ENCODE measurements at places on chromosomes 2 and 18.
A peak's percentile ranks its signal among the peaks of the same experiment; 100 is the strongest.

DNA sequence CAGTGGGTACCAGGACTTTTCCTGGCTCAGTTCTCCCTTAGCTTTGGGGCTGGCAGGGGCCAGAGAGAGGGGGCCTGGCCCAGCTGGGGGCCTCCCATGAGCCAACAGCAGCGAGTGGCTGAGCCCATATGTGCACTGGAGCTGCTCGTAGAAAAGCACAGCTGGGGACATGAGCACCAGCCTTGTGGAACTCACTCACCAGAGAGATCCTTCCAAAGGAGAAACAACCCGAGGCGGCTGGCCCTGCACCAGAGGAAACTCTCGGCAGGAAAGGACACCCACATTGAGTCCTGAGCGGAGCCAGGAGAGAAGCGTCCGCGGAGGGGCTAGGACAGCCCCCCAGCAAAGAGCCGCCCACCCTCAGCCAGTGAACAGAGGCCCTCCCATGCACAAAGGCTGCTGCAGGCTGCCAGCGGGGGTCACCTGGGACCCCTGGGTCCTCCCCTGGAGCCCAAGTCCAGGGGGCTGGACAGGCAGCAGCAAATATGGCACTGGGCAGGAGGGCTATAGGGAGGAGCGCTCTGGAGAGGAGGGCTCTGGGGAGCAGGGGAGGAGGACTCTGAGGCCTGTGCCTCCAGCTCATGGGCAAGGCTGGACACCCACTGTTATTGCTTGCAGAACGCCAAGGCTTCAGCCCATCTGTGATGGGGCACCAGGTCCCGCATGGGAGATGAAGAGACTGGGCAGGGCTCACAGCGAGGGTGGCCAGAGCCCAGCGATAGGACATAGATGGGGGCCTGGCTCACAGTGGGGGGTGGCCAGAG is 42.1 kb upstream of the SNED1 start:
- no peak for DNase-seq

DNA sequence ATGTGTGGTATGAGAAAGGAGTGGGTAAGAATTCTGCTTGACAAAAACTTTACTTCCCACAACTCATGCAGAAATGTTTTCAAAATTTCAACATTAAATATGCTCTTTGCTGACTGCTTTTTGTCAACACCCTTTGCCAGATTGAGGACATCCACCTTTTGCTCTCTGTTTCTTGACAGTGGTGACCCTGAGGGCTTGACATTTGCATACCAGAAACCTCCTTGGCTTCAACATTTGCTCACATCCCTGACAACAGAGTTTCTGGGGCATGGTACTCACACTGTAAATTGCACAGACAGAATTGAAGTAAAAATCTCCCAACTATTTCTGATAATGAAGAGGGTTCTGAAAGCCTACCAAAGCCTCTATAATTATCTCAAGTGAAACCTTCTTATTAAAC is 95.7 kb downstream of the RND3 start:
- DNase-seq: no peak

DNA sequence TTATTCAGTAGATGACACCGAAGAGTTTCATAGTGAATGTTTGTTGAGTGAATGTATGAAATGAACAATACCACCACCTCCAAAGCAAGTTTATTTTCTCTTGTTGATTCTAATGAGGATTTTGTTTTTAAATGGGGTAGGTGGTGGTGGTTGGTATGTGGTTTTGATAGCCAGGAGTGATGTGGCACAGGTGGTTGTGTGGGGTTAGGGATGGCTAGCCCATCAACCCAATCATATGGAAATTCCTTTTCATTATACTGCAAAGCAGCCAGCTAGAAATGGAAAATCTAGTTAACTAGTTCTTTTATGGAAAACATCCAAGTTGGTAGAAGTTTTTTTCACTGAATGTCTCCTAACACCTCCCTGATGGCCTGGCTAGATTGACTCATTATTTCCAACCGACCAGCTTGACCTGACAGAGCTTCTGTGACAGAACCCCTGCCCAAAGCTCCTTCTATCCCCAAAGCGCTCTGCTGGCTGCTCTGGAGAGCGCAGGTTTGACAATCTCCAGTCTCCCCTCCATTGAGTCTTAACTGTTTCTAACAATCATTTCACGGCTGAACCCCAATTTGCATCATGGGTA is 376.9 kb downstream of the MTX2 start:
- DNase-seq: no peak

DNA sequence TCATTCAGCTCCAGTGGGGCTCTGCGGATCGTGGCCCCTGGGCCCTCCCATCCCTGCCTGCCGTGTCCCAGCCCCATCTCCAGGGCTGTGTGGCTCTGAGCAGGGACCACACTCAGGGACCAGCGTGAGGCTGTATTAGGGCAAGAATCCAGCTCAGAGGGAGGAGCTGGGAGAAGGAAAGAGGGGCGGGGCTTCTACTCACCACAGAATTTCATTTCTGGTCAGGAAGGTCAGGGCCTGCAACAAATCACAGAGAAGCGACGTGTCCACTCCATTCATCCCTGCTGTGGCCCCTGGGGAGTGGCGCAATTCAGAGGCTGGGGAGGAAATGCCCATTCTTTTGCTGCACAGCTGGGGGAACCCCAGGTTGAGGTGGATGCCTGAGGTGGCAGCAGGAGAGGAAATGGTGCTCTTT is 828 bp downstream of the CIB4 start:
- DNase-seq: no peak

DNA sequence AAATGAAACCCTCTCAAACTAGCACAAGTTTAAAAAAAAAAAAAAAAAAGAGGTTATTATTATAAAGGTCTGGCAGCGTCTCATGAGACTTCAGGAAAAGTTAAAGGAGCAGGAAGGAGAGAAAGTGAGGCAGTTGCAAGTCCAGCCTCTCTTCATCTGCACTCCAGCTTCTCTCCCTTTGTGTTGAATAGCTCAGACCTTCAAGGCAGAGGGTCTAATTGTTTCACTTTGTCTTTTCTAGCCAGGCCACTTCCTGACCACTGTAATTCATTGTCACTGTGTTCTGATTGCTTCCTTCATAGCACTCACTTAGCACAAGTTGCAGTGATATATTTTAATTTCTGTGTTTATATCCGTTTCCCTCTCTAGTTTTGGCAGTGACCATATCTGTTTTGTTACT is 99.9 kb downstream of the SPATS2L start:
- DNase-seq: no peak

- no peak for DNase-seq
Measured at GRCh38 chr2:141820893-141821292, 309.9 kb downstream of the LRP1B start.

- DNase-seq: no peak
Measured at GRCh38 chr18:24071029-24071428, 56.5 kb downstream of the TTC39C start.

- no peak for DNase-seq
Measured at GRCh38 chr2:1181893-1182292, 231.2 kb downstream of the SNTG2 start.

DNA sequence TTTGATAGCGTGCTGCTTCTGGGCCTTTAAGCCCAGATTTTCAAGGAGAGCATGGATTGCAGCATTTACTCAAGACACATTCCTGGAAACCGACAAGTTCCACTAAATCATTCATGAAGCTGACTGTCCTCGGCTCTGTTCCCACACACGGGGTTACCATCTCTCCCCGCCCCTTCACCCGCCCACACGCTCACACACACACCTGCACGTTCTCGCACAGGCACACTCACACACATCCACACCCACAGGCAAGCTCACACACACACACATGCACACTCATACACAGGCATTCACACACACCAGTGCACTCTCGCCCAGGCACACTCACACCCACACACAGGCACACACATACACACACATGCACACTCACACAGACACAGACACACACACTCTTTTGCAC is 150.0 kb upstream of the AGAP1 start:
- no peak for DNase-seq

DNA sequence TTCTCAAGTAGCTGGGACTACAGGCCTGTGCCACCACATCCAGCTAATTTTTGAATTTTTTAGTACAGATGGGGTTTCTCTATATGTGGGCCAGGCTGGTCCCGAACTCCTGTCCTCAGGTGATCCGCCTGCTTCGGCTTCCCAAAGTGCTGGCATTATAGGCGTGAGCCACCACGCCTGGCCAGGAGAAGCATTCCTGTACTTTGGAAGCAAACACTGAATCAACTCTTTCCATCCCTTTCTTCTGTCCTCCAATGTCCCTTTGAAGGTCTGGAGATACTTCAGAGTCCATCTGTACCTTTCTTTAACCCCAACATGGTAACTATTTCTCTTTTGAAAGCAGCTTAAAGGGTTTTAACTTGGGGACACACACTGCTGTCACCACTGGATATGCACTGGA is 23.6 kb upstream of the MAP4K4 start:
- DNase-seq: no peak

DNA sequence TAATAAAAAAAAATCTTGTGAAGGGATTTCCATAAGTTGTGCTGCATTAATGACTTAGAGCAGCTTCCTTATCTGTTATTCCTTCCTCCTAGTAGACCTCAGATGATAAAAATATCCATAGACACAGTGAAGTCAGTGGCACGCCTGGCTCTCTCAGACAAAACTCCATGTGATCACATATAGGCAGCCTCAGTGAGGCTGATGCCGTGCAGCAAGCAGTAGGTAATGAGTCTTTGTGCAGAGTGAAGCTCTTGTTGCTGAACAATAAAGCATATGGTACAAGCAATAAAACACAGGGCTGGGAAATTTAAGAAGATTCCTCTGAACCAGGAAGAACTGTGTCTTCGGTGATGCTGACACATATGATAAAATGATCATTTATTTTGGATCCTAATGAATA is 102.7 kb downstream of the CSRNP3 start:
- DNase-seq: no peak

GRCh38 chr18:3492721-3493120 is 42.7 kb downstream of the TGIF1 start:
- no peak for DNase-seq

- DNase-seq: no peak
Measured at GRCh38 chr18:23718731-23719130, 29.5 kb downstream of the LAMA3 start.

GRCh38 chr2:64937687-64938491 is 51.3 kb upstream of the SLC1A4 start:
- DNase-seq: peak; percentile 52

DNA sequence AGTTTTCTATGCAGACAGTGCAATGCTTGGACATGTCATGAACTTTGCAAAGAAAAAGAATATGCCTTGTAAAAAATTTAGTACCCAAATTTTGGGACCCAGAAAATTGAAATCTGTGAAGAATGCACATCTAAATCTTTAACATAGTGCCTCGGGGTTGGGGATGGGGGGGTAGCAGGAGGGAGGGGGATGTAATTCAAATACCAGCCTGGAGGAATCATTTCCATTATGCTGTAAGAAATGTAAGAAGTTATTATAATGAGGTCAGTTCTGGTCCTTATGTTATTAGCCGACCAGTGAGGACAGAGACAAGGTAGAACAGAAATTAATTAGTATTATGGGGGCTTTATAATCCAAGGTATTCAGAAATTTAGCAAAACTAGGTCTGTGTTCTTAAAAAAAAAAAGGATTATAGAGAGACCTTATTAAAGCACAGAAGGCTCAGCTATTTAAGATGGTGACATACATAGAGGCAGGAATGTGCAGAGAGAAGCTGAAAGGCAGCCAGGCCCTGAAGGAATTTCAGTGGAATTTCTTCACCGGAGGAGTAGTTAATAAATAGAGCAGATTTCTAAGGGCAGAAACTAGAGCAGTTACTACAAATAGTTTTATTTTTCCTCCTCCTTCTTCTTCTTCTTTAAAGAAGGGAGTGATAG is 89.0 kb upstream of the RBMS1 start:
- no peak for DNase-seq

- DNase-seq: no peak
Measured at GRCh38 chr18:28666216-28666615, 489.3 kb upstream of the CDH2 start.

GRCh38 chr18:515156-515815 is 14.8 kb upstream of the COLEC12 start:
- DNase-seq: no peak

GRCh38 chr2:134718817-134719814 is at the start of gene TMEM163:
Gene TMEM163, minus strand, starts transcription at chr2:134719000.
- DNase-seq: peak; percentile 51

- DNase-seq: no peak
Measured at GRCh38 chr18:26919627-26920026, 54.1 kb upstream of the AQP4 start.

- no peak for DNase-seq
Measured at GRCh38 chr2:204948024-204948763, 402.9 kb downstream of the PARD3B start.

GRCh38 chr18:37546272-37546537 is 19.4 kb downstream of the CELF4 start:
- DNase-seq: no peak

- no peak for DNase-seq
Measured at GRCh38 chr2:100581277-100581612, 18.5 kb downstream of the PDCL3 start.

- no peak for DNase-seq
Measured at GRCh38 chr2:120398996-120399888, 53.3 kb downstream of the INHBB start.

GRCh38 chr2:100107440-100107839 is 35.0 kb downstream of the AFF3 start:
- no peak for DNase-seq

GRCh38 chr2:180571559-180571958 is 408.8 kb upstream of the UBE2E3 start:
- no peak for DNase-seq

DNA sequence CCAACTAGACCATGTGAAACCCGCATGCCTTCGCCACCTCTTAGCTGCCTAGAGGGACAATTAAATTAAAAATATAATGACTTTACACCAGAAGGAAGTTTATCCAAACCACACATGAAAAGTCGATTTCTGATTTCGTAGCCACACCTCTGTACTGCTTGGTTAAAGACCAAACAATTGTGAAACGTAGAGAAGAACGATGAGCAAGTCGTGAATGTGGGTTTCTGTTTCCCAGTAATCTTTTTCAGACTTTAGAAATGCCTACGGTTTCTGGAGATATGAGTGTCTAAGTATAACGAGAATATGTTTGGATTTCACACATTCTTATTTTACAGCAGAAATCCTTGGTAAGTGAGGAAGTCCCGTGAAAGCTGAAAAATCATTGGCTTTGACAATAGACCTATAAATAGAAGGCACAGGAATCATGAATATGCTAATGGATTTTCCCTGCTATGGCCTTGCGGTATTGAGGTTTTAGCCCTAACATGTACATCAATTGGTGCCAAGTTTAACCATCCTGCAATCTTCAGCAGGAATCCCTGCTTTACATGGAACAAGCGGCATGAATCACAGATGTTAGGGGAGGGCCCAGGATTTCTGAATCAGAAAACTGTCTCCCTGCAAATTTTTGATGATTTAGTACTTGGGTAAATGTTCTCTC is 105.6 kb downstream of the TTC32 start:
- DNase-seq: no peak
